ENCODE measurements at places on chromosomes 2 and 18. TPM values are rescaled to one million over a fixed set of nuclear protein-coding genes. Genes with fewer than 3 reads are reported as not detected.

- no peak for DNase-seq
Observed at GRCh38 chr2:96957244-96957643, 29.1 kb downstream of the FAM178B start.

GRCh38 chr2:73156539-73157124, 43.9 kb upstream of the RAB11FIP5 start:
- DNase-seq, result no peak

DNA sequence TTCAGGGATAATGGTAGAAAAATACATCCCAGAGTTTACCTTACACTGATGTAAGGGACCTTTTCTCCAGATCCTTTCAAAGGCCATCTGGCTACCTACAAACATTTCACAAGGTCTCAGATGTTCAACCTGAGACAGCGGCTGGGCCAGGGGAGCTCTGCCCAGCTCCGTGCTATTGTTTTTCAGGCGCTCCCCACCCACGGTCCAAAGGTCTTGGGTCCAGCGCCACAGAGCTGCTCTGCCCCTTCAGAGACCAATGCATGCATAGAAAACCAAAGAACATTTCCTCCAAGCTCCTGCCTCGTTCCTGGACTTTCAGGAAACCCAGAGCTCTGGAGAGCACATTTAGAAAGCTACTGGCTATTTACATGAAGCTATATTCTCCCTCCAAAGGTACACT, 40.3 kb downstream of the COPS8 start:
- DNase-seq, result no peak

DNA sequence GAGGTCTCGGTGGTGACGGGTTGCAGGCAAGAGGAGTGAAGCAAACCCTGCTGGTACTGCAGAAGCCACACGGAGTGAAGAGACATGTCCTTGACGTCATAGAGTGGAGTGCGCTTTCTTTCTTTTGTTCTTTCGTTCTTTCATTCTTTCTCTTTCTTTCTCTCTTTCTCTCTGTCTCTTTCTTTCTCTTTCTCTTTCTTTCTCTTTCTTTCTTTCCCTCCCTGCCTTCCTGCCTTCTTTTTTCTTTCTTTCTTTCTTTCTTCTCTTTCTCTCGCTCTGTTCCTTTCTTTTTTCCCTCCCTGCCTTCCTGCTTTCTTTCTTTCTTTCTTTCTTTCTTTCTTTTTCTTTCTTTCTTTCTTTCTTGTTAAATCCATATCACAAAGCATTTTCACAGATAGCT, 39.2 kb downstream of the LRRFIP1 start:
- DNase-seq, result no peak

- DNase-seq, result no peak
Observed at GRCh38 chr2:80830891-80831290, 526.3 kb upstream of the LRRTM1 start.

DNA sequence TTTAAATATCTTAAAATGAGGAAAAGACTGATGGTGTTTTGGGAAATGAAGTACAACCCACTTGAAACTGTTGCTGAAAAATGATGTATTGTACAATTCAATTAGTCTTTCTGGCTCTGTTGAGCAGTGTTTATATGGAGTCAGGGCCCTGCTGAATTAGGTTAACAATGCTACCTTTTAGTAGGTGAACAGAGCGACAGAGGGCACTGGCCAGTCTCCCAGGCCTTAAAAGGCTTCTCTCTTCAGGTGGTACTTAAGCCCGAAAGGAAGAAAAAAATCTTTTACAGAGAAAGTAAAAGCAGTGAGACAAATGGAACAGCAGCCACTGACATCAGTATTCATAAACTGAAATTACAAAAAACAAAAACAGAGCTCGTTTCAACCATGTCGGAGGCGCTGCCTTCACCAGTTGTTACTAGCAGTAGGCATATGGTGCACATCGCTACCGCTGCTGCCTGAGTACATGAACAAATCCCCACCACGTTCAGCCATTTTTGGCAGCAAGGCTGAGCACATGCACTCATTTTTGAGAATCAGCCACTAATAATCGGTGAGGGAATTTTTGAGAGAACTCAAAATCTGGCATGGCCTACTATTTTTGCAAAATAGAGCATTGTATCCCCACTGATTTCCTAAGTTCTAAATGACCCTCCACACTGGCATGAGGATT, 91.8 kb downstream of the PLEKHM3 start:
- DNase-seq, result no peak

GRCh38 chr2:145806546-145806945, 1286.6 kb upstream of the ZEB2 start:
- no peak for DNase-seq

ADGRF3 gene
- 0.37 TPM for total RNA-seq

- DNase-seq, result no peak
Observed at GRCh38 chr18:55048892-55049291, 89.6 kb upstream of the CCDC68 start.

DNA sequence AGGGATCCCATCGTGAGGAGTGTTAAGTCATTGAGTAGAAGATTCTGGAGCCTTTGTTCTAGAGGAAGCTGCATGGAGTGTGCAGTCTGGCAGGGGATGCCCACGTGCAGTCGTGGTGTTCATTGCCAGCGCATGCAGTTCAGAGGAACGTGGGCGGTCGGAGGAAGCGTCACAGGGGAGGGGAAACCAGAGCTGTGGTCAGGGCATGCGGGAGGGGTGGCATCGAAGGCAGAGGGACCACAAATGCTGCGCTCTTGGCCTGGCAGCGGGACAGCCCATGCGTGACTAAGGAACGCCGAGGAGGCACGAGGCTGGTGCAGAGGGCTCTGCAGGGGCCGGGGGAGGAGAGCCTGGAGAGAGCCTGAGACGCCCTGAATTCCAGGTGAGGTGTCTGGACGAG, 141.1 kb downstream of the KLHL29 start:
- no peak for DNase-seq

APOB gene
- 0.32 TPM for total RNA-seq

DNA sequence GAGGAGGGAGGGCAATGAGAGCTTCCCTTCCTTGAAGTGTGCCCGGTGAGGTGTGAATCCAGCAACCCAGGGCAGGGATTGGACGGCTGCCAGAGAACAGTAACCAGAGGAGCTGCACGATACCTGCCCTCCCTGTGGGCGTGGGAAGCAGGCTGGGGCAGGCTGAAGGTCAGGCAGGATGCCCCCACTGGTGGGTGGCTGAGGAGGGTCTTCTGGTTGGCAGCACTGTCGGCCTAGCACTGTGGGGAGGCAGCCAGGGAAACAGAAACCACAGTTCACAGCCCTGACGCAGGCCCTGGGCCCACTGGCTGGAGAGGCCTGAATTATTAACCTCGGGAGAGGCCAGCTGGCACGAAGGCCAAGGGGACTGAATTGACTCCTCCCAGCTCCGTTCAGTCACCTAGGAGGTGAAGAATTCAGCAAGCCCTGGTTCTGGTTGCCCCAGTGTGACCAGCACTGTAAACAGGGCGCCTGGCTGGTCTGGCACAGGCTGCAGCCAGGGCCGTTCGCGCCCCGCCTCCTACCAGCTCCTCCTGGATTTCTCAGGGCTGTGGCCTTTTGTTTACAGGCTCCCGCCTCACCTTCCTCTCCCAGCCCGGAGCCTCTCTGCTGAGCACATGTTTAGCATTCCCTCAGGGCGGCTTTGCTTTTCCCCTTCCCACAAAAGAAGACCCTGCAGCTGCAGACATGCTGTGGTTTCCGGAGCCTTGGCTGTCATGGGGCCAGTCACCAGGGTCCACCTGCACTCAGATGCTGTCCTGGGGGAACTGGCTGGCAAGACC, 97.8 kb downstream of the B3GNT2 start:
- no peak for DNase-seq

DNA sequence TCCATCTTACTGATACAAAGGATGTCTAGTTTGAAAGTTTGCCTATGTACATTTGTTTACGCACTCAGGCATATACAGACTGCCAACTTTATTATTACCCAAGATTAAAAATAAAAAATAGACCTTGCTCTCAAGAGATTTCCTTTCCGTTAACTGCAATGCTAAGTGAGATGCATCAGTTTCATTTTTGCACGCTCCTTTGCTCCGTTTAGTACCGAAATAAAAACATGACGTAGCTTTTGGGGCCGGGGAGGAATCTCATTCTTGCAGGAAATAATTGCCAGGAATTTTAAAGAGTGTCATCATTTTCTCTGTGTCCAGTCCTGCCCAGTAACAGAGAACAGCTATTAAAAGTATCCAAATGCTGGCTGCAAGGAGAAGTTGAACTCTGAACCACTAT, 169.5 kb downstream of the SLC8A1 start:
- DNase-seq, result no peak

DNA sequence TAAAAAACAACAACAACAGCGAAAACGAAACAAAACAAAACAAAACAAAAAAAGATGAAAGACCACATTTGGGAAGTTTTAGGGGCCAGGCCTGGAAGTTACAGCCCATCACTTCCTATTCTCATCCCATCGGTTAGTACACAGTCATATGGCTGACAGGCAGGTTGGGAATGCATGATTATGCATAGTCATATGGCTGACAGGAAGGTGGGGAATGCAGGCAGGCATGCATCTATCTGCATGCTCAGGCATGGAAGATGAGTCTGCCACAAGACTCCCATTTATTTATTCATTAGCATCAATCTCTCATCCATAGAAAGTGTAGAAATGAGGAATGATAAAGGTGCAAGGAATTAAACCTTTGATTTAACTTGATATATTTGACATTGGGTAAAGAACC, 325.3 kb upstream of the MEX3C start:
- DNase-seq, result no peak

- DNase-seq, result no peak
Observed at GRCh38 chr18:46378126-46378863, 274.1 kb downstream of the HAUS1 start.

- no peak for DNase-seq
Observed at GRCh38 chr18:76388891-76389423, 106.1 kb downstream of the ZNF516 start.

THSD7B gene
- 4.0 TPM for total RNA-seq

GRCh38 chr2:108982259-108982679, 6.8 kb downstream of the EDAR start:
- DNase-seq, result no peak

DNA sequence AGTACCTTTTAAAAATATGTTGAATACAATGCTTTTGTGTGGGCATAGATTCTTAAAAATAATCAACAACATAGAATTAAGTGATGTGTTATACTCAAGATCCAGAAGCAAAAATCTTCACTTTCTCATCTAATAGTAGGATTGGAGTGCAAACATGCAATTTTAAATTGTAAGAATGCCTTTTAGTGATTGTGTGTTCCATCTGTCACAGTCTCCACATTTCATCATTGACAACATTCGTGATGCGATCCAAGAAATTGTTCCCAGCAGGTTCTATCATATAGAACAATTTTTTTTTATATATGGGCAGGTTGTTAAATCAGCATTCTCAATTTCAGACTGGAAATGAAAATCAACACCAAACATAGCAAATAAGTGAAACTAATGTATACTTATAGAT, 1671.8 kb upstream of the SLC39A10 start:
- DNase-seq, result no peak

- DNase-seq, result no peak
Observed at GRCh38 chr2:162710287-162710890, 128.2 kb downstream of the KCNH7 start.

RBKS gene
- 1.3 TPM for total RNA-seq

AP1S3 gene
- total RNA-seq, result 10.0 TPM

CCDC121 gene
- 11.1 TPM for total RNA-seq

SCG2 gene
- total RNA-seq, result 15.3 TPM

HAAO gene
- 10.6 TPM for total RNA-seq

- DNase-seq, result no peak
Observed at GRCh38 chr2:130385709-130386108, 29.9 kb downstream of the PTPN18 start.

NEB gene
- 79.5 TPM for total RNA-seq

DNA sequence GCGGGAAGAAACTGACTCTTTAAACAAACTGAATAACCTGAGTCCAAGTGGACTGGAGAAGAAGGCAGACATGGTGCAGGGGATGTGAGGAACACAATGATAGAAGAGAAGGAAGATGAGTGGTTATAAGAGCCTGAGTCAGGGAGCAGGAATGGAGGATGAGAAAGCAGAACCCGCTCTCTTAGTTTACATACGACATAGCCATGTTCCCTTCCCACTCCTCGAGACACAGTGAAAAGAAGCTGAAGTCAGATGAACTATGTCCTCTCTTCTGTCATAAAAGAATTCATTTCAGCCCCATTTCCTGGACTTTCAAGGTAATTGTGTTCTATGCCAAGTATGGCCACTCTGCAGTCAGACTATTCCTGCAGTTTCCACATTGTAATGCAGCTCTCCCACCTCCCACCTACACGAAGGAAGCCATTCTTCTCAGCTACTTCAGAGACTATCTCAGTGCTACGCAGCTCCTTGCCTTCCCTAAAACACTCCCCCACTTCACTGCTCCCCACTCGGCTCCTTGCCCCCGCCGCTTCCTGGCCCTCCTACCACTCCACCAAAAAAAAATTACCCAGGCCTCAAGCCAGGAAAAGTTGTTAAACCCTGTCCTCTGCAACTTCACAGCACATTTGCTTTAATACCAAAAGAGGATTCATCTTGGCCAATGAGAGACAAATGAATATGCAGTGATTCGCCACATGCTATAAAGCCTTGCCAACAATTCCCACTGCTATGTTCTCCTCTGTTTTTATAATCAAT, 323.4 kb upstream of the EPHA4 start:
- DNase-seq, result no peak

ARMC9 gene
- 25.9 TPM for total RNA-seq

BMP10 gene
- total RNA-seq, result not detected

LRATD1 gene
- 15.4 TPM for total RNA-seq

ANKRD62 gene
- total RNA-seq, result 0.11 TPM

DNA sequence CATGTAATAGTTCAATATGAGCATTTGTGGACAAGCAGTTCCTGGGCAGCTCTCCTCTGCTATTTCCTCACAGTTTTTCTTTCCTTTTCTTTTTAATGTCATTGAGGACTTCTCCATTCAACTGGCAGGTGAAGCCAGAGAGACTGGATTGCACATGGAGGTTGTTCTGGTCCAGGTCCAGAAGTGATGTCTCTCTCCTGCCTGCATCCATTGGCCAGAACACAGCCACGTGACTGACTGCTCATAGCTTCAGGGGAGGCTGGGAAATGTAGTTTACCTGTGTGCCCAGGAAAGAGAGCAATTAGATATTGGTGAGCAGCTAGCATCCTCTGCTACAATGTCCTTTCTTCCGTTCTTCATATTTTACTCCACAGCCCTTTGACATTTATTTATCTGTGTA, 20.2 kb upstream of the ADAM23 start:
- DNase-seq, result no peak

RNF144A gene
- total RNA-seq, result 28.5 TPM

GRCh38 chr18:55465313-55465712, 122.7 kb downstream of the TCF4 start:
- DNase-seq, result no peak

GRCh38 chr18:64379662-64380061, 230.8 kb upstream of the LINC00305 start:
- no peak for DNase-seq

LCT gene
- not detected for total RNA-seq

GRCh38 chr2:138649571-138649970, 130.6 kb downstream of the NXPH2 start:
- no peak for DNase-seq

PSME4 gene
- total RNA-seq, result 100 TPM

RTP5 gene
- total RNA-seq, result not detected
